Stimulated activated CD4-positive, alpha-beta T cell treated with anti-CD3 and anti-CD28 coated beads, Interleukin-1b, Interleukin-23, amount 100 ng/mL, for 1 hour (primary cell): ENCODE measurements at places on chromosomes 7 and 10.

GRCh38 chr7:46109437-46109836, 188.4 kb upstream of the IGFBP3 start:
- DNase-seq, result no peak

DNA sequence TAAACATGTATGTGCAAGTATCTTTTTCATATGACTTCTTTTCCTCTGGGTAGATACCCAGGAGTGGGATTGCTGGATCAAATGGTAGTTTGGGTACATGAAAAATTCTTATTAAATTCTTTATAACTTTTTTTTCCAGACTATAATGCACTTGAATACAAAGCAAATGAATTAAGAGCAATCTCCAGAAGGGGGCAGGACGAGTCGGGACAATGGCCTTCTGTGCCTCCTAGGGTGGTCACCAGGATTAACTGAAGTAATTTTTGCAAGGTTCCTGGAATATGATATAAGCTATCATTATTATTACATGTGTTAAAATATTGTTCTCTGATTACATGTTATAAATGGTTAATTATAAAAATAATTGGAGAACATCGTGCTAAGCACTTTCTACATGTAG, 127.2 kb downstream of the PPP1R17 start:
- DNase-seq, result no peak

DNA sequence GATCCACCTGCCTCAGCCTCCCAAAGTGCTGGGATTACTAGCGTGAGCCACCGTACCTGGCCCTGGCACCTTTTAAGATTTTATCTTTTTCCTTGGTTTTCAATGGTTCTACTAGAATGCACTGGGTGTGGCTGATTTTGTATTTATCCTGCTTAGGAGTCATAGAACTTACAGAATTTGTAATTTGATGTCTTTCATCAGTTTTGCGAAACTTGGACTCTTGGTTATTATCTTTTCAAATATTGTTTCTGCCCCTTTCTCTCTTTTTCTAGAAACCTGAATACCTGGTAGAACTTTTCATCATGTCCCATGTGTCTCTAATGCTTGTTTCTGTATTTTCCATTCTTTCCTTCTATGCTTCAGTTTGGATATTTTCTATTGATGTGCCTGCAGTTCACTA, 2.8 kb upstream of the NUB1 start:
- no peak for DNase-seq

- DNase-seq, result no peak
These were observed 45.8 kb downstream of the ZNF736 start for GRCh38 chr7:64359543-64359942.

DNA sequence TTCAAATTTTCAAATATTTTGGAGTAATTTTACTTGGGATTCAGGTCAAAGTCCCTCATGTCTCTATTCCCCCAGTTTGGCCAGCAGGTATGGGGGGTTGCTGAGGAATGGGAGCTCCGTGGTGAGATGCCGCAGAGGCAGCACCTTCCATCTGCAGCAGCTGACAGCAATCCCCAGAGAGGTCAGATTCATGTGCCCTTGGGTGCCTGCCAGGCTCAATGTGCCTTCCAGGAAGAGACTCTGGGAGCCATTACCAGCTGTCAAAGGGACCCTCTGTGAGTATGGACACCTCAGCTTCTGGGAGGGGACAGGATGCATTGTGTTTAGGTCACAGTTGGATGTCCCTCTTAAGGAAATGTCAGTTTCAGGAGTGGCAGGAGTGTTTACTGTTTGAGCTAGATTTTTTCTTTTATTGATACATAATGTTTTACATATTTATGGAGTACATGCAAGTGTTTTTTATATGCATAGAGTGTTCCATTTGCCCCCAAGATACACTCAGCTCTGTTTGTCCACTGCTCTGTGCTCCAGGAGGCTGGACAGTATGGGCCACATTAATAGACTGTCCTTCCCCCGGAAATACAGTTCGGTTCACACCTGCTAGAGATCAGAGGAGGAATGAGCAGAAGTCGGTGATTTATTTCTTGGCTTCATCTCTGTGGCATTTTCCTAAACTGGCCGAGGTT, 75.3 kb upstream of the GRB10 start:
- DNase-seq, result no peak

- DNase-seq, result no peak
These were observed 1.3 kb downstream of the PDZD8 start for GRCh38 chr10:117373823-117374505.

DNA sequence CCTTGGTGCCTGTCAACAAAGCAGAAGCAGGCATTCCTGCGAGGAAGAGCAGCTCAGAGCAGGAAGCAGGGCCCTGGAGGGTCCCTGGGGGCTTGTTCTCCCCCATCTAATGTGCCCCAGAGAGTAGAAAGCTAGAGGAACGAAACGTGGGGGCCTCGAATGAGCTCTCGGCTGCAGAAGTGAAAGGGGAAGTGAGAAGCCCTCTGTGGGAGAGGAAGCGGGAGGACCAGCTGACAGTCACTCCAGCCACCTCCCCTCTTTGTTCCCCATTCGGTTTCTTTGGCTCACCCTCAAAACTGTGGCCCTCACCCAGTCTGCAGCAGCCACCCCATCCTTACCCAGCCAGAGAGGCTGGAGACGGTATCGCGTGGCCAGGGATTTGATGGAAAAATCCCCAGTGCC, 25.0 kb downstream of the C10orf105 start:
- no peak for DNase-seq

DNA sequence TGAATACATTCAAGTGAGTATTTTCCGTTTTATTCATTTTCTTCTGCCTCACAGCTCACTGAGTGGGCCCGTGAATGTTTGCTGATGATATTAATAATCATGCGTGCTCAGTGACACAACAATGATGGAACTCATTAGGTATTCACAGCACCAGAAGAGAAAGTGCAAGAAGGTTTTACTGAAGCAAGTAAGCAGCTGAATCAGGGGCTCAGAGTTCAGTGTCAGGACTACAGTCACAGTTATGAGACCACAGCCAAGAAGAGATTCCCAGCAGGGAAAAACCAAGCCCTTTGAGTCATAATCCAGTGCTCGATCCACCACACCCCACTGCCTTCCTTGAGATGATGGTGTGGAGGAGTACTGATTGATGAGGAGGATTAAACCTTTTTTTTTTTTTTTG, 247.4 kb downstream of the KIAA1217 start:
- DNase-seq, result no peak

GRCh38 chr7:98312201-98312600, 30.7 kb downstream of the BRI3 start:
- DNase-seq, result no peak

- DNase-seq, result no peak
These were observed 1152.0 kb downstream of the SORCS3 start for GRCh38 chr10:105793071-105793470.

DNA sequence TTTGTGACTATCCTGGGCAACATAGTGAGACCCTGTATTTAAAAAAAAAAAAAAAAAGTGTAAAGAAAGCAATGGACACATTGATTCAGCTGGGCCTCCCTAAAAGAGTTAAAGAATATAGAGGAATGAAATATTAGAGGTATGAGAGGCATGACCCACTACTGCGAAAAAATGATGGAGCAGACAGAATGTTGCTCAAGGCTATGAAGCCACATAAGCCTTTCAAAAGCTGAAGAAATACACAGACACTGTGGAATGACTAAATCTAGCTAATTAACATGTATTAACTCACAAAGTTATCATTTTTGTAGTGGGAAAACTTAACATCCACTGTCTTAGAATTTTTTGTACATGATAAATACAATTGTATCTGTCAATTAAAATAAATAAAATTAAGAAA, 107.3 kb downstream of the HGF start:
- no peak for DNase-seq

- no peak for DNase-seq
These were observed 6.6 kb upstream of the DLX6 start for GRCh38 chr7:96998744-96999143.

DNA sequence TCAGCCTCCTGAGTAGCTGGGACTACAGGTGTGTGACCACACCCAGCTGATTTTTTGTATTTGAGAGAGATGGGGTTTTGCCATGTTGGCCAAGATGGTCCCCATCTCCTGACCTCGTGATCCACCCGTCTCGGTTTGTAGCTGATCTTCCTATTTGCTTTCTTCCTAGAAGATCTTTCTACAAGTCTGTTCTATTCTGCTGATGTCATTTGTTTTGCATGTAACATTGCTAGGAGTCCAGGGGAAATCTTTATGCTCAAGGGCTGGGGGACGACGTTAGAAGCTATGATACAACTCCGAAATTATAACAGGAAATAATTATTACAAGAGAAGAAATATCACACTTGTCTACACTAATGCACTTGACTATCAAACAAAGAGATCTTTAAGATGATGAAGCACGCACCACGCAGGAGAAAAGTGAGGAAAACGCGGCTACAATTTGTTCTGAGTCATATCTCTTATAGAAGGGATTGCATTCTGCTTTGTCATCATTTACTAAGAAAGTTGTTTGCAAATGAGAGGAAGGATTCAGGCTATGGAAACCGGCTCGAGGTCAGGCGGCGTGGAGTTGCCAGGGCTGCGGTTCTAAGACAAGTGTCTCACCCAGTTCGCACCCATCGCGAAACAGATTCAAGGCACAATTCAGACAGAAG, 103.0 kb upstream of the CARD11 start:
- DNase-seq, result no peak

- no peak for DNase-seq
These were observed 124.5 kb upstream of the GDF10 start for GRCh38 chr10:47175181-47176123.

- DNase-seq, result no peak
These were observed 229.7 kb upstream of the KCND2 start for GRCh38 chr7:120043250-120043649.

GRCh38 chr10:133127291-133128125, 32.5 kb upstream of the KNDC1 start:
- DNase-seq, result no peak

GRCh38 chr10:113053091-113053490, 103.0 kb downstream of the TCF7L2 start:
- DNase-seq, result no peak

- no peak for DNase-seq
These were observed 80.0 kb downstream of the SHH start for GRCh38 chr7:155732286-155732685.

DNA sequence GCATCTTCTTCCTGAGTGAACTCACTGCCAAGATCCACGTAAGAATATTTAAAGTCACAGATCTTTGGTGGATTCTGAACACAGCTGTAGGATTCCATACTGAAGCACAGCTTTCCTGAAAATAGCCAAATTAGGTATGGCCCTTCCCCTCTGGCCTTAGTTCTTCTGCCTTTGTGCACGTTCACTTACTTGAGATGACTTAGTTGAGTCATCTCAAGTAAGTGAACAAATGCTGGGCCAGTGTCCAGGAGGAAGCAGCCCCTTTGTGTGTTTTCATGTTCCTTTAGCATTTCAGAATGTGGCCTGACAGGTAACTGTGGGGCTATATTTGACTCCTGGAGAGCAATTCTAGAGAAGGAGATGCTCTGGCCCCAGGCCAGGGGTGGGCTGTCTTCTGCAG, 51.5 kb downstream of the CCNY start:
- no peak for DNase-seq

GRCh38 chr10:105844676-105845570, 1203.8 kb downstream of the SORCS3 start:
- DNase-seq, result no peak

GRCh38 chr7:37054624-37055241, 330.4 kb upstream of the AOAH start:
- no peak for DNase-seq

DNA sequence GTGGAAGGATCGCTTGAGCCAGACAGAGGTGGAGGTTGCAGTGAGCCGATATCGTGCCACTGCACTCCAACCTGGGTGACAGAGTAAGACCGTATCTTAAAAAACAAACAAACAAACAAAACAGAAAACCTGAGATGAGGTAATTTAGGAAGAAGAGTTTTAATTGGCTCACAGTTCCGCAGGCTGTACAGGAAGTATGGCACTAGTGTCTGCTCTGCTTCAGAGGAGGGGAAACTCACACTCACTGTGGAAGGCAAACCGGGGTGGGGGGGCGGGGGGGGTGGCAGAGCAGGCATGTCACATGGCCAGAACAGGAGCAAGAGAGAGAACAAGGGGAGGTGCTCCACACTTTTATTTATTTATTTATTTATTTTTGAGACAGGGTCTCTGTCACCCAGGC, 5.1 kb downstream of the UBE2D4 start:
- DNase-seq, result no peak

- DNase-seq, result no peak
These were observed 238.9 kb downstream of the CACNA2D1 start for GRCh38 chr7:82204694-82205093.

DNA sequence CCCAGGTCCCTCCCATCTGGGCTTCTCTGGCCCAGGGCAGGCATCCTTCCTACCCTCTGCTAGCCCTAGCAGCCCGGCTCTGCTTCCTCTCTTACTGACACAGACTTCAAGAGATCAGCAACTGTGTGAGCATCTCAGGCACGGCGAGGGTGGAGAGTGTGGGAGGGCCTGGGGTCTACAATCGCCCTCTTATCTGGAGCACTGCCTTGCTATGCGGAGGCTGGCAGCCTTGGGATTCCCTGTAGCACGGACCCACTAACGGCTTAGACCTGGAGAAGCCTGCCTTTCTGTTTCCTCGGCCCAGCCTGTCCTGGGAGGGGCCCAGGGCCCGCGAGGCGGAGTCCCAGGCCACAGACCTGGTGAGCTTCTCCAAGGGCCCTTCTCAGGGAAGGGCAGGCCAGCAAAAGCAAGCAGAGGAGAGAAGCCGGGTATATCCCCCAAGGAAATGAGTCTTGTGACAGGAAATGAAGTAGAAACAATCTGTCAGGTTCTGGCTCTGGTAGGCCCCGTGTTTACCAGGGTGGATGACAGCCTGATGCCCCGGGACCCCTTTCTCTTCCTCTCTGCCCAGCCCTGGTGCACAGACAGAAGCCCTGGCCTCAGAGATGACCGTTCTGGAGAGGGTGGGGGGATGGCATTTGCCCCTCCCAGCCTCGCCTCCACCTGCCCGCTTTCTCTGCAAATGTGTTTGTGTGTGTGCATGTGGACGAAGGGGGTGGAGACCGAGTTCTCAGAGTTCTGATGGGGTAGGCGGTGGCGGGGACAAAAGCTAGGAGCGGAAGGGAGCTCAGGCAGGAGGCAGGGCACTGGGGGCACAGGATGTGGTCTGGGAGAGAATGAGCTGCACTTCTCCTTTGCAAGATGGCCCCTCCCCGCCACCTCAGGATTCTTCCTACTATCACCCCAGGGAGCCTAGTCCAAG, 2.5 kb downstream of the LRCH4 start:
- no peak for DNase-seq

DNA sequence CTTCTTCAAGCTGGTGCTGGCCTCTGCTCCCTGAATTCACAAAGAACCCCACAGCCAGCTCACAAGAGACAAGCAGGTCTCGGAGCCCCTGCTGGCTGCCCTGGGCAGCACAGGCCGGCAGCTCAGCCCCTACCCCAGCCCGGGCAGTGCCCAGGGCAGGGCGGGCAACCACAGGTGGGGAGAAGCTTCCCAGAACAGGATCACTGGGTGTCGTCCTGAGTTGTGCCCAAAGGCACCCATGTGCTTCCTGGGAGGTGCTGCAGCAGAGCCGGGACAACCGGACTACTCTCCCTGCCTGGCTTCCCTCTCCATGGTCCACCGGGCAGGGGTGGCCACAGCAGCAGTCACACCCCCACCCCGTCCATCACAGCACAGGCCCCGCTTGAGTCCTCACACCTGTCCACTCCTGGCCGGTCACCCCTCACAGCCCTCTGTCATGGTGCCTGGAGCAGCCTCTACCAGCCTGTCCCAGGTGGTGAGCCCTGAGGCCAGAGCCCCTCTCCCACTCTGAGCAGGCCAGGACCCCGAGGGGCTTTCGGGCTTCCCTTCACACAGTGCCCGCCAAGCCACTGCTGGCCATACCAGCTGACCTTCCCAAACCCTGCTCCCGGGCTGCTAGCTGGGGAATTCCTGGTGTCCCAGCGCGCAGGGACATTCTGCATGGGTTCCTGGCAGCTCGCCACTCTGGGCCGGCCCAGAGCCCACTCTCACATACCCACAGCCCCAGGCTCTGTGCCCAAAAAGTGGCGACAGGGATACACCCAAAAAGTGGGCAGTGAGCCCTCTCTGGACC, 3.1 kb downstream of the RASGEF1A start:
- no peak for DNase-seq
